ENCODE measurements at places on chromosomes 5 and 9.

GRCh38 chr9:106479679-106480078 lies 383.3 kb upstream of the ZNF462 start:
- no peak for DNase-seq

GRCh38 chr5:123786411-123786810 lies 274.4 kb downstream of the CSNK1G3 start:
- no peak for DNase-seq

GRCh38 chr5:169832304-169832703 lies 148.0 kb downstream of the INSYN2B start:
- no peak for DNase-seq

DNA sequence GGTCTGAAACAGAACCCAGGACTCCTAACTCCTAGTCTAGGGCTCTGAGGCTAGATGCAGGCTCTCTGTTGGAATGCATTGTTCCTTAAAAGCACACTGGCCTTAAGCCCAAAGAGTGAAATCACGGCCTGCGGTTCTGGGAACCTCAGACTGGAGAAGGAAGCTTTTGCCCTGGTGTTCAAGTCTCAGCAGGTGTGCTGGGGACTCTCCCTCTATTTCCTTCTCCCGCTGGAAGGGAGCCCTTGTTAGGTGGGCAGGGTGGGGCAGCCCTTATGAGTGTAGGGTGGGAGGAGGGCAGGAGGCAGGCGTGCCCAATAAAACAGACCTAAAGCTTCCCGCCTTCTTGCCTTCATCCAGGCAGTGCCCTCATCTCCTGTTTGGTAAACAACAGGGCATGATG lies 1.8 kb upstream of the PPARGC1B start:
- no peak for DNase-seq

GRCh38 chr5:83780699-83781350 lies 60.2 kb upstream of the HAPLN1 start:
- DNase-seq: no peak

GRCh38 chr5:164370841-164371240 lies 865.4 kb downstream of the MAT2B start:
- no peak for DNase-seq

- DNase-seq: no peak
These were observed 4.8 kb downstream of the NR2F1 start for GRCh38 chr5:93587597-93588351.

DNA sequence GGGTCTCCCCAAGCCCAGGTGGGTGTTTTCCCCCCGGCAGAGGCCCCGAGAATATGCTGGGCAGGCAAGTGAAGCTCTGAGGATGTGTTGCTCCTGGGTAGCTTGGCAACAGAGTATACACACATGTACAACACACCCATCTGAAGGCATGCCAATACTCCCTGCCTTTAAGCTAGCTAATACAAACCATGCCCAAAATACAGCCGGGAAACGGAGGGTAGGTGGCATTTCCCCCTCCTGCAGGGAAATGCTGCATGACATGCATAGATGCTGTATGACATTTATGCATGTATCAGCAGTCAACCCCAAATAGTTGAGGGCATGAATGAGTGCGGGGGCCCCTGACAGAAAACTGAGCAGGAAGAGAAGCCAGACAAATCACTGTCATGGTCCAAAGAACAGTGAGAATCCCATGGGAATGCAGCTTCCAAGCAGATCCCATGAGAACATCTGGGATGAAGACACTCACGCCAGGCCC lies 614.1 kb downstream of the EBF1 start:
- no peak for DNase-seq

DNA sequence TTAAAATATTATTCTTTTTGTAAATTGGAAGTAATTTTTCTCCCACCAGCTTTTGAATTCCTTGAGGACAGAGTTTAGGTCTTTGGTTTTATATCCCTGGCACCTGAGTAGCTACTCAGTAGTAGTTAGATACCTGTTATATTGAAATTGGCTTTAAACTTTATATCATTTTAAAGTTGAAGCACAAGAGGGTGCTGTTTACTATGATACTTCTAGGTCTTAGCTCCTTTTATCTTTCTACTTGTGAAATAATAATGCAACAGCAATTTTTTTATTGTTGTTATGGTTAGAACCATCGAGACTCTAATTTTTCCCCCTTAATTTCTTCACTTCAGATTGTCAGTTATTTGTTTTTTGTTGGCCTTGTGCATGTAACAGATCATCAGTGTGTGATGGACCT lies 46.3 kb downstream of the AP3S1 start:
- no peak for DNase-seq

DNA sequence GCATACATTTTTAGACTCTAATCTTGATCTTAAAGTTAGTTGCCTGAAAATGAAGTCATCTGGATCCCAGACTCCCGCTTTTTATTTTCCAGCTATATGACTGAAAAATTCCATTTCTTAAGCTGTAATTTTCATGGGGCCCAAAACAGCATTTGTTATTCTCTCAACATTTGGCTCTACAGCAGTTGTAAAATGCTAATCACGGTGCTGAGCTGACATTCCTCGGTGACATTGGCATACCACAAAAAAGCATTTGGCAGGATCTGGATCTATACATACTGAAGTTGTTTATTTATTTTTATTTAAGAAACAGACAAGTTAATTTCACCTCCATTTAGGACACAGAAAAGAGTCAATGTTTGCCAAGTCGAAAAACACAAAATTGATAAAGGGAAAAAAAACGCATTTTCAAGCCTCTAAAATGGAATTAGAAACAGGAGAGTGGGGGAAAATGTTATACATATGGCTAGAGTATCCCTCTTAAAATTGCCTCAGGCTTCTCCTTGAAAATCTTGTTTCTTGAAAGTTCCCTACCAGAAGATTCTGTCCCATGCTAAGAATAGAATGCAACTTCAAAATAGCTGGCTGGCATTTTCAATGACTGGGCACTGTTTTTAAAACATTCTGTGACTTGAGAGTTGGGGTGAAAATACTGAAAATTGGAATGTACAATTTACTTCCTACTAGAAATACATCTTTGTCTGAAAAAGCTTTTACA lies 207.5 kb upstream of the TBCA start:
- DNase-seq: no peak

- DNase-seq: no peak
These were observed 541.1 kb downstream of the DNAH5 start for GRCh38 chr5:13403351-13403750.

DNA sequence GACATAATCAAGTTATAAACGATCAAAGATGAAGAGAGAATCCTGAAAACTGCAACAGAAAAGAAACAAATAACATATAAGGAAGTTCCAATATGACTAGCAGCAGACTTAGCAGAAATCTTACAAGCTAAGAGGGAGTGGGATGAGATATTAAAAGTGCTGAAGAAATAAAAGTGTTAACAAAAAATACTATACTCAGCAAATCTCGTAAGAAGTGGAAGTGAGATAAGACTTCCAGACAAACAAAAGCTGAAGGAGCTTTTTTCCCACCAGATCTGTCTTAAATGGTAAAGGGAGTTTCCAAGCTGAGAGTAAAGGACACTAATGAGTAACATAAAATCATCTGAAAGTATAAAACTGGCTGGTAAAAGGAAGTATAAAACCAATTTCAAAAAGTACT lies 2036.0 kb upstream of the C9orf72 start:
- no peak for DNase-seq

DNA sequence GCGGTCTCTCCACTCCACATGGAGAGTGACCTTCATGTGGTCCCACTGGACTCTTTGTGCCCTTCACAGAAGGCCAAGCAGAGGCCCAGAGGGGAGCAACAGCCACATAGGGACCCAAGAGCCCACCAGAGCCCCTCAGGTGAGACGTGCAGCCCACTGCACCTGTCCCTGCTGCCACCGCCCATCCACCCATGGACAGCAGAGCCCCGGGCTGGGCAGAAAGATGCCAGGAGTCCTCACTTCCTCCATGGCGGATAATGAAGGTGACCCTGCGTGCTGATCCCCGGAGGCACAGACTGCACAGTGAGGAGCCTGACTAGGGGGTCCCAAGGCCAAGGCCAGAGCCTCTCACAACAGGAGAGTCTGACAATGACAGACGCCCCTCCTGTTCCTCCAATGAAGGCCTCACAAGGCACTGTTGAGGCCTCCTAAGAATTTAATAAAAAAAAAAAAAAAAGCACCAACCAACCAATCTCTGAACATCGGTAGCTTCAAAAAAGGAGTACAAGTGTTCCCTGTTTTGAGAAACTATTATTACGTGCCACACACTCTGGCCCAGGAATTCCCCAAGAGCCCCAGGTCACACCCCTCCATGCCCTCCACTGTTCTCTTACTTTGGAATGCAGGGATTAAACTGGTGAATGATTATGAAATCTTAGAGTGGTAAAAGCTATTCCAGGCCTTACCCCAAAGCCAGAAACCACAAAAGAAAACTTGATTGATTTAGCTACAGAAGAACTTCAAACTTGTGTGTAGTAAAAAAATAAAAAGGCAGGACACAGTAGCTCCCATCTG lies 2.8 kb upstream of the PPP1R26 start:
- no peak for DNase-seq

GRCh38 chr5:149638136-149638535 lies 56.8 kb downstream of the ARHGEF37 start:
- DNase-seq: no peak

GRCh38 chr5:160287378-160288051 lies 24.8 kb downstream of the CCNJL start:
- DNase-seq: no peak

DNA sequence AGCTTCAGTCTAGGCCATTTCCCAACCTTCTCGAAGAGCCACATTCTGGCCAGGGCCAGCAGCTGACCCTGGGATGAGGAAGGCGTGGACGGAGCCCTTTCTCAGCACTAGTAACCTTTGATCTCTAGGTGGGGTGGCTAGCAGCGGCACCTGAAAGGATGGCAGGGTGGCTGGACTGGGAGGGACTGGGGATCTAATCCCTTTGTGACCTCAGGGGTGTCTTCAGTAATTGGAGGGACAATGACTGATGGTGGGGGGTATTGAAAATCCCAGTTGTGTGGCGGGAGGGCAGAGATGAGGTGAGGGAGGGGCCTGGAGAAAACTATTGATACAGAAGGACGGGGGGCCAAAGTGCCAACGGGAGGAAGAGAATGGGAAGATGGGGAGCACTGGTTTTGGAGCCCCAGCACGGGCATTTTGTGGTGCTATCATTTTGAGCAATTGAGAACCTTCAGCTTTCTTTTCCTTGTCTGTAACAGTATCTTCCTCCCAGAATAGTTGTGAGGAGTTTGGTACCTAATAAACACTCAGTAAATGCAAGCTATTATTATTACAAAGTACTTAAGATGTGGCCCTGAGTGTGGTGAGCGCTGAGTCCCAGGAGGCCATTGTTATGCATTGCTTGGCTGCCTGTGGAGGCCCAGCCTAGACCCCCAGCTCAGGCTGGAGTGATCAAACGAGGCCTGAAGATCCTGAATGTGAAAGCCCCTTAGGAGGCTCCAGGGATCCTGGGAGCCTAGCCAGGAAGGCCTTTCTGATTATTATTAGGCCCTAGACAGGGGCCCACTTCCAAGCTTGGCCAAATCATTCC lies 37.3 kb upstream of the UBE2D2 start:
- DNase-seq: no peak

GRCh38 chr9:23677446-23677845 lies 148.6 kb downstream of the ELAVL2 start:
- no peak for DNase-seq

- no peak for DNase-seq
These were observed 58.0 kb downstream of the PTPN3 start for GRCh38 chr9:109440117-109440515.

GRCh38 chr9:96022445-96023051 lies 147.1 kb downstream of the ERCC6L2 start:
- DNase-seq: no peak

DNA sequence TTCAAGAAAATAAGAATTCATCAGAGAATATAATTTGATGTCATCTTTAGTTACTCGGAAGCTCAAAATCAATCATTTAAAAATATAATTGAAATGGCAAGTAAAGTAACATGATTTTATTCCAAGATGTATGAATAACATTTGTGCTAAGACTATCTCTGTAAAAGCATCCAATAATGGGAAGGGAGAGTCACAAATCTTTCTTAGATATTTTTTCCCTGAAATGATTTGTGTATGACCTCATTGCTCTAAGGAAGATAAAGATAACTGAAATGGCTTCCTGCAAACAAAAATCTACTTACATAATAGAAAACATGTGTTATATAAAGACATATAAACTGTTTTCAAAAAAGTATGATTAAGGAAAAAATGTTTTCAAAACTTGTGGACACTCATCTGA lies 97.4 kb upstream of the FGF10 start:
- DNase-seq: no peak

- DNase-seq: no peak
These were observed 344.7 kb upstream of the RGMB start for GRCh38 chr5:98428806-98429205.
